HuH-7 (cell line): ENCODE measurements at places on chromosomes 5 and 9.

GRCh38 chr9:114206221-114206789, 51.0 kb downstream of the COL27A1 start:
- no peak for DNase-seq

DNA sequence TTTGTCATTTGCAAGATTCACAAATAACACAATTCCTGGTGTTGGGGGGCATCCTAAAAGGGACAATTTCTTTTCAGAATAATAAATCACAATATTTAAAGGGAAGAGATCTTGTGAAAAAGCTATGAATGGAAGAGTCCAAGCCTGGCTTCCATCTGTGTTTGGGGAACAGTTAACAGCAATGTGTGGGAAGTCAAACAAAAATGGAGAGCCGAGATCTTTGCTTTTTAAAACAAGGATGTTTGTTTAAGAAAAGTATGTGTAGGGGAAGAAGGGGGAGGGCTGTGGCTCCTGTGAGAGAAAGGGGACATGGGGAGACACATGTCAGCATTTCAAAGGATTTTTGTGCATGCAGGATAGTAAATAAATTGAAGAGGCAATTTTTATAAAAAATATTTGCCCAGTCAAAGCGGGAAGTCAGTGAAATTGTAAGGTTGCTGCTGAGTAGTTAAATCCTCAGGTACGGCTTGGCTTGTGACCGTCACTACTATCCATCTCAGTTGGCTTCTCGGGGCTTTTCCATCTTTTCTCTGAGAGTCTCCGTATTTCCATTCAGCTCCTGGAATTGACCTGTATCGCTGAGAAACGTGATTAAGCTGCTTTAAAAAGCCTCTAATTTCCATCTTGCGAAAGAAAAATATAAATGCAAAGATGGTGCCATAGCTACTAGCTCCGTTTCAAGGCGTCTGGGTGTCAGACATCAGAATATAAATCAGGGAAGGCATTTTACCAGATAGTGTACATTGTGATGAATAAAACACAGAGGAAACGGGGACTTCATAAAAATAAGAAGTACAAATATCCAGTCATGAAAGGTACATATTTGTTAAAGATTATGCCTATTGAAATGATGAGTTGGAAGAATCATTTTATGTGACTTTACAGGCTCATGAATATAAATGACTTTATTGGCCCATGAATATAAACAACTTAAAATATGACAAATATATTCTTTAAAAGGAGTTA, 52.9 kb upstream of the VCAN start:
- DNase-seq = no peak

DNA sequence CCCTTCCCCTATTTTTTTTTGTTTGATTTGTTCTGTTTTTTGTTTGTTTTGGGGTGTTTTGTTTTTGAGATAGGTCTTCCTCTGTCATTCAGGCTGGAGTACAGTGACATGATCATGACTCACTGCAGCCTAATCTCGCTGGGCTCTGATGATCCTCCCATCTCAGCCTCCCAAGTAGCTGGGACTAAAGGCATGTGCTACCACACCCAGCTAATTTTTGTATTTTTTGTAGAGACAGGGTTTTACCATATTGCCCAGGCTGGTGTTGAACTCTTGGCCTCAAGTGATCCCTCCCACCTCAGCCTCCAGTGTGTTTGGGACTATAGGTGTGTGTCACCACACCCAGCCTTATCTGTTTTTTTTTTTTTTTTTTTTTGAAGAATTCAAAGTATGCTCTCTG, 605.4 kb downstream of the DNAH5 start:
- no peak for DNase-seq

GRCh38 chr5:154265197-154265773, 74.8 kb downstream of the GALNT10 start:
- DNase-seq = no peak

DNA sequence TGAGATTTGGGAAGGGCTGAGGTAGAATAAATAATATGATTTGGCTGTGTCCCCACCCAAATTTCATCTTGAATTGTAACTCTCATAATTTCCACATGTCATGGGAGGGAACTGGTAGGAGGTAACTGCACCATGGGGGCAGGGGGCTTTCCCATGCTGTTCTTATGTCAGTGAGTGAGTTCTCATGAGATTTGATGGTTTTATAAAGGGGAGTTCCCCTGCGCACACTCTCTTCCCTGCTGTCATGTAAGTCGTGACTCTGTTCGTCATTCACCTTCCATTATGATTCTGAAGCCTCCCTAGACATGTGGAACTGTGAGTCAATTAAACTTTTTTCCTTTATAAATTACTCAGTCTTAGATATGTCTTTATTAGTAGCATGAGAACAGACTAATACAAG, 115.5 kb upstream of the STARD4 start:
- no peak for DNase-seq

DNA sequence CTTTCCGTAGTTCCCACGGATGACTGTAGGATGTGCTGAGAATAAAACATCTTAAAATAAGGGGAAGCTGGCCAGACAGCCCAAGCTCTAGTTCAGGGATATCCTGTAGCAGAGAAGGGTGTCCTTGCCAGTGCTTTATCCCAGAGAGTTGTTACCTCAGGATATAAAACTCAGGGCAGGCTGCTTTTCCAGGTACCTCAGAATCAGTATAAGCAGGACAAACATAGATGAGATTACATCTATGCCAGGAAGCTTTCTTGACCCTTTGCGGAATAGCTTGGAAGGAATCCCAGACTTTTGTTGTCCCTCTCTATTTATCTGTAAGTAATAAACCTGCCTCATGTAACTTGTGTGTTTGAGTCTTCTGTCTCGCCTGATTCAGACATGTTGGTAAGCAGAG, 565.7 kb downstream of the PRDM9 start:
- no peak for DNase-seq

GRCh38 chr5:122195802-122196394, 66.6 kb downstream of the ZNF474 start:
- no peak for DNase-seq

- no peak for DNase-seq
These were observed 14.8 kb downstream of the CAMK2A start for GRCh38 chr5:150274811-150275210.

DNA sequence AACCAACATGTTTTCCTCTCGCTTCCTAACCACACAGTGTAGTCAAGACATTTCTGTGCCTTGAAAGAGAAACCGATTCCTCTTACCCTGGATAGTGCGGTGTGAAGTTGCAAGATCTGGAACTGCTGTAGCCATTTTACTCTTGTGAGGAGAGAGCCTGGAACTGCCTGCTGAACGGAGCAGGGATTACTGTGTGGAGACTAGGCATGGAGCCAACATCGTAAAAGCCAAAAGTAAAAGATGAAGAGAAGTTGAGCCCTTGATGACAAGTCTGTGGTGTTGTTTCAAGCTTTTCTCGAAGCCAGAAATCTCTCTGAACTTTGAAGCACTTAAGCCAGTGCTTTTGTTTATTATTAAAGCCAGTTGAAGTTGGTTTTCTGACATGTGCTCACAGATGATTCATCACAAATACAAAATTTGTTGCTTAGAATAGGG, 110.1 kb upstream of the GRIN3A start:
- DNase-seq = no peak

GRCh38 chr9:129626079-129626624, at the start of gene NTMT1:
Gene NTMT1, plus strand, starts transcription at chr9:129626163. Its CDS starts 6,541 bp downstream, at chr9:129632704.
- peak; percentile 93 for DNase-seq

DNA sequence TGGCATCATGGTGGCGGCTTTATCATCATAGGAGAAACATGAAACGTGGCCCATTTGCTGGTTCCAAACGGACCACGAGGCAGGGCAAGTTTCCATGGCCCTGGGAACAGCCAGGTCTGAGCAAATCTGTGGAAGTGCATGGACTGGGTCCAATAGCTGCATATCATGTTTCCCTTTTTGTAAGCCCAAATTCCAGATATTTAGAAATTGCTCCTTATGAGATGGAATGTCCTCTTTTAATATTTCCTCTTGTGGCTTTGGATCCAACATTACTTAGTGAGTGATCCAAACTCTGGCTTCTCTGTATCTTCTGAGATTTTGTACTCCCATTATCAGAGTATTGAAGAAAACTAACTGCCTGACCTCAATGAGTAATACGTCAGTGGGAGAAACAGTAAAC, 79.8 kb upstream of the FBXL7 start:
- no peak for DNase-seq

DNA sequence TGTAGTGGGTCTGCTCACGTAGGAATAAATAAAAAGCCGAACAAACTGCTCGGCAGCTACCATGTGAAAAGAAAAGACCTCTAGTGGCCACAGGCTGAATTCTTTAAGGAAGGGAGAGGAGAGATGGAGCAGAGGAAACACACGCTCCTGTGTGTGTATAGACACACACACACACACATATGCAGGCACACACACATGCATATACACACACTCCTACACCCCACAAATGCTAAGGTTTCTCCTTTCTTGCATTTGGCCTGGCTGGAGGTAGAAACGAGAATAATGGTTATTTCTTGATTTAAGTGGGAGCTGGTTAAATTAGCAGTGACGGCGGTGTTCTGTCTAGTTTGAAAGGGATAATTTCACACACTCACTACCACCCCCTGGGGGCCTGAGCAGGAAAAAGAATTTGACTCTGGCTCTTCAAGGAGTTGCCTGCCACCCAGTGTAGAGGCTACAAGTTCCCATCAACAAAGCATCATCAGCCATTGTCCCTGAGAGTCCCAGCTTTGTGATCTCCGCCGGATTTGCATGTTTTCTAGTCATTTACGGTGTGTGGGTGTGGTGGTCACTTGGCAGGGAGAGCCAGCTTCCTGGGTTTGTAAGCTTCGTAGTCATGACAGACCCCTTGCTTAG, at the start of gene INSYN2B:
Gene INSYN2B, minus strand, starts transcription at position 78 of the 636 bp plus-strand sequence. CDS start 96,597 bp downstream, outside the sequence.
- peak; percentile 28 for DNase-seq

DNA sequence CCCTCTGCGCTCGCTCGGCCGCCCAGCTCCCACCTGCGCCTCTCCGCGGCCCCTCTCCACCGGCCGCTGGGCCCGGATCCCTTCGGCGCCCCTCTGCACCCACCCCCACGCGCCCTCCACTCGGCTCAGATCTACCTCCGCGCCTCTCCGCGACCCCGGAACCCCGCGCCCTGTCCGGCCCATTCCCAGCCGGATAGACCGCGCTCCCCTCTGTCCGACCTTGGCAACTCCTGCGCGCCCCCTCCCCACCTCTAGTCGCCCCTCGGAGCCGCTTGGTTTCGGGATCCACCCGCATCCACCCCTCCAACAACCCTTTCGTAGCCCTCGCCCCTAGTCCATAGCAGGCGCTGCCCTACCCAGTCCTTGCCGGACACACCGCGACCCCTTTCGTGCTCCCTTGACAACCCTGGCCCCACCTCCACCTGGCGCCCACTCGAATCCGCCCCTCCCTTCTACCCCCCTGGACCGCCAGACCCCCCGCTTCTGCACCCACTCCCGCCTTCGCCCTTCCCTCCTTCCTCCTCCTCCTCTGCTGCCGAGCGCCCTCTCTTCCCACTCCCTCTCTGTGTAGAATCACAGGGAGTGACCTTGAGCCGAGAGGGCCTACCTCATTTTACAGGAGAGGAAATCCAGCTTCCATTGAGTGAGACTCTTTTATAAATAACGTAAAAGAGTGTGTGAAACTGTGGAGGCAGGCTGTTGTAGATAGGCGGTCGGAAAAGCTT, 525 bp upstream of the AK3 start:
- DNase-seq = no peak

GRCh38 chr5:90866333-90866732, 307.7 kb downstream of the ADGRV1 start:
- peak; percentile 28 for DNase-seq

DNA sequence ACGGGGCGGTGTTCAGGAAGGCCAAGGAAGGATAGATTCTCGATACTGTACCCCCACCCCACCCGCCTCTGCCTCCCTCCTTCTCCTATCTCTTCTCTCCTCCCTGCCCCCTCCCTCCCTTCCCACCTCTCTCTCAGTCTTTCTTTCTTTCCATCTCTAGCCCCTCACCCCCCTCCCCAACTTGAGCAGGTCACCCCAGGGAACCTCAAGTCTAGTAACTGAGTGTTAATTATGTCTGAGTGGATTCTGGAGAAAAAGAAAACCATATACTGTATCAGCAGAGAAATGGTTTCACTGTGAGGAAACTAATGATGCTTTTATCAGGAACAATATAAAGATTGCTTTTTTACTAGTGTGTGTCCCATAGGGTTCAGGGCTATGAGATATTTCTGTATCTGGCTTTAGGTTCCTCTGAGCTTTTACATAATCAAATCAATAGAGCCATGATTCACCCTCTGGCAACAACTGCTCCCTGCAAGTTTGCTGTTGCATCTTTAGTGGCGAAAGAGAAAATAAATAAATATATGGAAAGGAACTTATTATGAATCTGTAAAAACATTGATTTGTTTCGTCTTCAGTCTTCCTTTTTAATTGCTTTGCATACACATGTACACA, 639.7 kb downstream of the CCDC171 start:
- no peak for DNase-seq

DNA sequence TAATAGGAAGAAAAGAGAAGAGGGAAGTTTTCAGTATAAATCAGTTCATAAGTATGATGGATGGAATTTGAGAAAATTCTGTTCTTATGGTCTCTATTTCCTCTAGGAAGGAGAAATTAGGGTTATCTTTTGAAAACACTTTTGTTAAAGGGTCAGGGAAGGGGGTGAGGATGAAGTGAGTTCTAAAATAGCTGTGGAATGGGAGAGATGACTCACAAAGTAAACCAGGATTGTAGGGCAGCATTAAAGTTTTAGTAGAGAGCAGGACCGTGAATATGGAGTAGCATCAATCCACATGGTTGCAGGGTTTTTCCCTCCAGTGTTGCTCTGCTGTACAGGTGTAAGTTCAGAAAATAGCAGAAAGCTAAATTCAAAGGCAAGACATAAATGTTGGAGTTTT, 32.4 kb downstream of the MUSK start:
- no peak for DNase-seq

DNA sequence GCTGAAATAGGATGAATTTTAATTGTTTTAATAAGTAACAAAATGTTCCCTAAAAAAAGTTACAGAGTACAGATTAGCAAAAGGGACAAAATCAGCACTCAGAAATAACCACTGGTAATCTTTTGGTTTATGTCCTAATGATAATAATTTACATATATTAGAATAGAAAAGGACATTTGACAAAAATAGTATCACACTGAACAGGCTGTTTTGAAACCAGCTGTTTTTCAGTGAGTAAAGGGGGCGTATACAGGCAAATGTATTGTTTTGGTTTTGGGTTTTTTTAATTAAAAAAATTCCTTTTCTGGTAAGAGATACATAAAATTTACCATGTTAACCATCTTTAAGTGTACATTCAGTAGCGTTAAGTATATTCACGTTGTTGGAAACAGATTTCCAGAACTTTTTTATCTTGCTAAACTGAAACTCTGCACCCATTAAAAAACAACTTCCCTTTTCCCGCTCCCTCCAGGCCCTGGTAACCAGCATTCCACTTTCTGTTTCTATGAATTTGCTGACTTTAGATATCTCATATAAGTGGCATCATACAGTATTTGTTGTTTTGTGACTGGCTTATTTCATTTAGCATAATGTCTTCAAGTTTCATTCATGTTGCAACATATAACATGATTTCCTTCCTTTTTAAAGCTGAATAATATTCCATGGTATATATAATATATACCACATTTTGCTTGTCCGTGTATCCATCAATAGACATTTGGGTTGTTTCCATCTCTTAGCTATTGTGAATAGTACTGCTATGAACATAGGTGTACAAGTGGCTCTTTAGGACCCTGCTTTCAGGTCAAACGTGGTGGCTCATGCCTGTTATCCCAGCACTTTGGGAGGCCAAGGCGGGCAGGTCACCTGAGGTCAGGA, 20.6 kb upstream of the LARP1 start:
- DNase-seq = no peak
